ENCODE measurements at places on chromosomes 6 and 20.

DNA sequence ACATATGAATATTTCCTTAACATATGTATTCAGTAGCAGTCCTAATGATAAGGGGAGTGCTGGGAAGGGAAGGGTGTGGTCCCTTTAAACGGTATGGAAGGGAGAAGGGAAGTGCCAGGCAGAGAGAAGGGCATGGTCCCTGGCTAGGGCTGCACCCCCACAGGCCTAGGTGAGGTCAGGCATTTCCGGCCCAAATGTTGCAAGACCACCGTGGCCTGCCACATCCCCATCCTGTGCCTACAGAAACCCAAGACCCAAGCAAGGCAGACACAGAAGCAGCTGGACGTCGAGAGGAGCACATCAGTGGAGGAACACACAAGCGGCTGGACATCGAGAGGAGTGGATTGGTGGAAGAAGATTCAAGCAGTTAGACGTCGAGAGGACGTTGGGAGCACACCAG lies 5.9 kb downstream of the RRAGD start:
- DNase-seq: no peak

DNA sequence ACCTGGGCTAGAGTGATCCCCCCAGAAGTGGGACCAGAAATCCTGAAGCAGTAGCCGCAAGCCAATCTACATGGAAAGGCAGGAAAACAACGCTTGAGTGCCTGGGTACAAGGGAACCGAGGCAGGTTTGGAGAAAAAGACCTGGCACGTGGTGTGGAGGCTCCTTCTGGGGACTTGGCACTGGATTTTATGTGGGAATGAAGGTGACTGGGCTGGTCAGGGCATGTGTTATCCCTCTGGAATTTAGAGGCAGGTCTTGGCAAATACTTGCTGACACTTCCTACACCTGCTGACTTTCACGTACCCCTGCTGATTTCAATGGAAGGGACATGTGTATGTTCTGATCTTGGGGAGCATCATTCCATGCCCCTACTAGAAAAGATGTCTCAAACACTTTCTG lies 25.0 kb upstream of the FAM217A start:
- DNase-seq: no peak

- no peak for DNase-seq
Observed at GRCh38 chr6:112409311-112409710, 62.2 kb downstream of the RFPL4B start.

GRCh38 chr20:17850684-17851026 lies 117.9 kb downstream of the SNX5 start:
- no peak for DNase-seq

- no peak for DNase-seq
Observed at GRCh38 chr6:160734627-160735026, 32.6 kb downstream of the PLG start.

GRCh38 chr20:54043076-54043967 lies 27.1 kb downstream of the BCAS1 start:
- DNase-seq: no peak

DNA sequence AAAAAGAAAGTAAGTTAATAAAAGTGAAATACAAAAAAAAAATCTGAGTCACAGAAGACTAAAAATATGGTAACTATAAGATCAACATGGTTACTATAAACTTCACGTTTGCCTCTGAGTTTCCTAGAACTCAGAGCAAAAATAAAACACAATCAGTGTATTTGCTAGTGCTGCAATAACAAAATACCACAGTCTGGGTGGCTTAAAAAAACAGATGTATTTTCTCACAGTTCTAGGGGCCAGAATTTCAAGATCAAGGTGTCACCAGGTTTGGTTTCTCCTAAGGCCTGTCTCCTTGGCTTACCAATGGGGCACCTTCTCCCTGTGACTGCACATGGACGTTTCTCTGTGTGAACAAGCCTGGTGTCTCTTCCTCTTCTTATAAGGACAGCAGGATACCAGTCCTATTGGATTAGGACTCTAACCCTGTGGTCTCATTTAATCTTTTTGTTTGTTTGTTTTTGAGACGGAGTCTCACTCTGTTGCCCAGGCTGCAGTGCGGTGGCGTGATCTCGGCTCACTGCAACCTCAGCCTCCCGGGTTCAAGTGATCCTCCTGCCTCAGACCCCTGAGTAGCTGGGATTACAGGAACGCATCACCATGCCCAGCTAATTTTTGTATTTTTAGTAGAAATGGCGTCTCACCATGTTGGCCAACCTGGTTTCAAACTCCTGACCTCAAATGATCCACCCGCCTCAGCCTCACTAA lies 104.9 kb upstream of the LOC128125822 start:
- DNase-seq: no peak

GRCh38 chr6:136812174-136812573 lies 10.2 kb upstream of the PEX7 start:
- DNase-seq: no peak

- no peak for DNase-seq
Observed at GRCh38 chr20:20806121-20807095, 94.0 kb upstream of the RALGAPA2 start.

GRCh38 chr20:9136114-9136513 lies 67.2 kb downstream of the PLCB4 start:
- no peak for DNase-seq

DNA sequence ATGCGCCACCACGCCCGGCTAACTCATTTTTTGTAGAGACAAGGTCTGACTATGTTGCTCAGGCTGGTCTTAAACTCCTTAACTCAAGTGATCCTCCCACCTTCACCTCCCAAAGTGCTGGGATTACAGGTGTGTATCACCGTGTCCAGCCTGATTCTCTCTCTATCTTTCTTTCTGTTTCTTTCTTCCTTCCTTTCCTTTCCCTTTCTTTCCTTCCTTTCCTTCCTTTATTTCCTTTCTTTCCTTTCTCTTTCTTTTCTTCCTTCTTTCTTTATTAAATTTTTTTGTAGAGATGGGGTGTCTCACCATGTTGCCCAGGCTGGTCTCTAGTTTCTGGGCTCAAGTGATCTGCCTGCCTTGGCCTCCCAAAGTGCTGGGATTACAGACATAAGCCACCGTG lies 38.7 kb upstream of the MTHFD1L start:
- no peak for DNase-seq

- DNase-seq: no peak
Observed at GRCh38 chr6:166365221-166365620, 17.5 kb downstream of the MPC1 start.

DNA sequence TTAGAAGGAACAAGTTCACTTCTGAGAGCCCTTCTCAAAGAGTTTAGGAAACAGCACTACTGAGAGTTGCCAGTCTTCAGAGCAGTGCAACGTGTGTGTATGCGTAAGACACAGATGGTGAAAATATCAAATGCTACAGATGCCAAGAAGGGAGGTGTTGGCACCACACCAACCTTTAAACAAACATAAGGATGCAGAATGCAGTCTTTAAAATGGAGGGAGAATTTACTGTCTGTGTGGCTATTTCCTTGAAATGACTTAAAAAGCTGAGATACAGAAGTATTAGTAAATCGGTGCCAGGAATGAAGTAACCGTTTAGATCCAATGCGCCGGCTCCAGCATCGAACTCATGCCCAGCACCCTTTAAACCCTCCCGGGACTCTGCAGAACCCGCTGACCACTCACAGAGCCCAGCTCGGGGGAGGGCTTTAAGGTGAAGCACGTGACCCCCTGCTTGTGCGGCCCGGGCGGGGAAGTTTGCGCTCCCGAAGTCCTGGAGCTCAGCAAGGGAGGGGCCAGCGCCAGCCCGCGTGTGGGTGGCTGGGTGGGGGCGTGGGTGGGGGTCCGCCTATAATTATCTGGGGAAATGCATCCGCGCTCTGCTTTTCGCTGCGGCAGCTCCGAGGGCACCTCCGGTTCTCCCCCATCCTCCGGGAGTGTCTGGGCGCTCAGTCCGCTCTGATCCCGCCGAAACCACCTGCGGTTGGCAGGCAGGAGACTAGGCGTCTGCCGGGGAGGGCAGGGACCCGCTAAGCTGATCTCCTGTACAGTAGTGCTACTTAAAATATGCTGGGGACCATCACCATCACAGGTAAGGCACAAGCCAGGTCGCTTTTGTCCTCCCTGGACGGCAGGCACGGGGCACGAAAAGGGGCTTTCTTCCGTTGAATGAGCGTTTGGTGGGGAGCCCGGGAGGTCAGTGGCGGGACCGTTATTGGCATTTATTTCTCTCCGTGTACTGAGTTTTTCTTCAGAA lies 66.0 kb downstream of the ZBTB2 start:
- DNase-seq: peak; percentile 33

GRCh38 chr6:3517350-3517749 lies 60.5 kb upstream of the SLC22A23 start:
- DNase-seq: no peak

GRCh38 chr20:13913131-13913530 lies 77.3 kb downstream of the SEL1L2 start:
- DNase-seq: no peak

DNA sequence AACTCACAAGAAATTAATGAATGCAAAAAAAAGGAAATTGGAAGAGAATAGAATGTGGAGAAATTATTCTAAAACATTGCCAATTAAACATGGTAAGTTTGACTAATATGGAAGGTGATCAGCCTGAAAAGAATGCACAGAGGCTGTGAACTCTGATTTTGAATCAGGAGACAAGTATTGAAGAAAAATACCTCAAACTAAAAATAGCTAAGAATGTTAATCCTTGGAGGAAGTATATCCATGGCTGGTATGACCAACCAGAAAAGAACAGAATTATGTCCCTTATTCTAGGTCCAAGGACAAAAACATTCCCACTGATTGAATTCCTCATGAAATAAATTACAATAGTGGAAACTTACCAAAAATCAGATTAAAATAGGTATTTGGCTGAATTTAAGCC lies 7.3 kb upstream of the RIMS1 start:
- no peak for DNase-seq

- no peak for DNase-seq
Observed at GRCh38 chr6:164347455-164347854, 932.9 kb downstream of the QKI start.

GRCh38 chr6:169328112-169328801 lies 74.6 kb upstream of the THBS2 start:
- DNase-seq: no peak

GRCh38 chr6:116165596-116165995 lies 39.7 kb upstream of the COL10A1 start:
- no peak for DNase-seq

DNA sequence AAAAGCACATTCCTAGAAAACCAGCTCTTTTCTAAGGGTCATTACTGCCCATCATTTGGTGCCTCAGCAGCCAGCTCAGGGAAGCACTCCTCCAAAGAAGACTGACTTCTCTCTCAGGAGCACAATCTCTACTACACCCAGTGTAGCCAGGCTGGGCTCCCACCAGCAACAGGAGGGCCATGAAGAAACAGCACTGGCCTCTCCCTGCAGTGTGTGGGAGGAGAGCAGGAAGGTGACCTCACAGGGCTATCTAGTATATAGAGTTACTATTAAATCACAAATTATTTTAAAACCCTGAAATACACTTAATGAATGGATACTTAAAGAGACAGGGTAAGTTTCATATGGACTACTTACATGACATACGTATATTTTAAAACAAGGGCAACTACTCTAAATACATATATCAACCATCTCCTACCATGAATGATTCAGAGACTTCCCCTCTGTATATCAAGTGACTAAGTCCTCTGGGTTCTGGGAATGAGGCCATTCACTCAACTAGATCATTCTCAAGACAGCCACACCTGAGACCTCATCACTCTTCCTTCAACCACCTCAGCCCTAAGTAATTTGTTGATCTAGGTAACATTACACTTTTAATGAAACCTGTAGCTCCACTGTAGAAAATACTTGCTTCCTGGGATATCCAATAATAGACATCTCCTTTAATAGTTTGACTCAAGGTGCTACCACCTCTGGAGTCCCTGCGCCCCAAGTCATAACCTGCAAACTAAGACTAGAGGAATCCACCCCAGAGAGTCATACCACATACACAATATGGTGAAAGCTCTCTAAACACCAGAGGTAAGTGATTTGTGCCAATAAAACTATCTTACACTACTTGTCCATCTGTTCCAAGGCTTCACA lies 25.2 kb downstream of the TBX18 start:
- no peak for DNase-seq

DNA sequence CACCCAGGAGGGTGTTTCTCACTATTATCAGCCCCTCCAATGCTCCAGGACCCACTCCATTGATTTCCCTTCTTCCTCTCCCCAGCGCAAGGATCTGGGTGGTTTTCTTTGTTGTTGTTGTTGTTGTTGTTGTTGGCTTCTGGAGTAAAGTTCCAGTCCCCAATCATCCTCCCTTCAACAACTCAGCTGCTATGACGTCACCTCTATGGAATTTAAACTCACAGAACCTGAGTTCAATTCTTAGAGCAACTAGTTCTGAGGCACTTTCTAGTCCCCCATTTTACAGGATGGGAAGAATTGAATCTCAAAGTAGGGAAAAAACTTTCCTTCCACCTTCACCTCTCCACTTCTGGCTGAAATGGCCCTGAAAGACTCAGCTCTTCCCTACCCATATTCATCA lies 9.7 kb upstream of the WFDC8 start:
- DNase-seq: no peak

DNA sequence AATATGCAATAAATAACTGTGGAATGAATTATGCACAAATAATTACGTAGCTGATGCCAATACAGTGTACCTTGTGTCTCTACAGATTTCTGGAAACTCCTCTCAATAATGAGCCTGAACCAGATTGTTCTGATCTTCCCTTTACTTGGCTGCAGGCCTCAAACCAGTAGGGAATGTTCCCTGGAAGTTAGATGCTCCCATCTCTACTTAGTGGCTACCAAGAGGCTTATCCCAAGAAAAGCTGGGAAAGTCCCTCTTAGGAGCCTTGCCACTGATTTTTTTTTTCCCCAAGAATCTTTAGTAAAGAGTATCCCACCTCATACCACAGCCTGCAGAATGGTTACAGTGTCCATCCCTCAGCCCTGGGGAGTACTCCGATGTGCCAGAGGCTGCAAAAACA lies 702.1 kb downstream of the RFPL4B start:
- no peak for DNase-seq

DNA sequence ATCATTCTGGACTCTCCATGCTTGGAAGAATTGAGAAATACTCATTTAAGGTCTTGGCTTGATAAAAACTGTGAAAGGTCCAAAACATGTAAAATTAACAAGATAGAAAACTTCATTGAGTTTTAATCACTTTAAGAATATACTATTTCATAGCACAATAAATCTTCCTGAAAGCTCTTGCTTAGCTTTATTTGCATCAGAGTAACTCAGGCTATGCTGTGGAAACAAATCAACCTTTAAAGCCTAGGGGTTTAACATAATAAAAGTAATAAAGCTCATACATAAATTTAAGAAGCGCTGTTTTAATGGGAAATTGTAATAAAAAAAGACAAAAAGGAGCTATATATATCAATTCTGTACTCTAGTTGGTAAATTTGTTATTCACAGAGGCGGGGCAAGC lies 77.2 kb upstream of the PTCHD4 start:
- no peak for DNase-seq

DNA sequence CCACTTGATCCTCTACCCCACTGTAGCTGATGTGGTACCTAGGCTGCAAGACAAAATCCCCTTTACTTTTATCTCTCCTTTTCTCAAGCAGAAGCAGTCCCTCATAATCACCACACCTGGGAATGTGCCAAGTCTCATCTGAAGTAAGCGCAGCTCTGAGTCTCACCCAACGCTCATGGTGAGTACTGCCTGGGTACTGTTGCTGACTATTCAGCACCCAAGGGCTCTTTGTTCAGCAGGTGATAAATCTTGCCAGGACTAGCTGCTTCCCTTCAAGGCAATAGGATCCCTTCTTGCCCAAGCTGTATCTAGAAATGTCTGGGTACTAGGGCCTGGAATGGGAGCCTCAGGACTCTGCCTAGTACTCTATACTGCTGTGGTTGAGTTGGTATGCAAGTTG lies 70.9 kb downstream of the GCLC start:
- DNase-seq: no peak

- no peak for DNase-seq
Observed at GRCh38 chr6:170006900-170007467, 255.6 kb downstream of the ERMARD start.

- DNase-seq: no peak
Observed at GRCh38 chr6:63635215-63635587, 401 bp upstream of the PHF3 start.

Measured in activated T-cell treated with anti-CD3 and anti-CD28 coated beads, Interleukin-2, amount 50 U/mL, for 48 hours (primary cell).